ENCODE measurements at places on chromosomes 5 and 9. TPM values are rescaled to one million over a fixed set of nuclear protein-coding genes. Genes with fewer than 3 reads are reported as not detected.

- DNase-seq: peak; percentile 29
These were observed 4.9 kb upstream of the LRRC14B start for GRCh38 chr5:186091-187041.

Gene KCNN2
- 19.0 TPM for total RNA-seq

DNA sequence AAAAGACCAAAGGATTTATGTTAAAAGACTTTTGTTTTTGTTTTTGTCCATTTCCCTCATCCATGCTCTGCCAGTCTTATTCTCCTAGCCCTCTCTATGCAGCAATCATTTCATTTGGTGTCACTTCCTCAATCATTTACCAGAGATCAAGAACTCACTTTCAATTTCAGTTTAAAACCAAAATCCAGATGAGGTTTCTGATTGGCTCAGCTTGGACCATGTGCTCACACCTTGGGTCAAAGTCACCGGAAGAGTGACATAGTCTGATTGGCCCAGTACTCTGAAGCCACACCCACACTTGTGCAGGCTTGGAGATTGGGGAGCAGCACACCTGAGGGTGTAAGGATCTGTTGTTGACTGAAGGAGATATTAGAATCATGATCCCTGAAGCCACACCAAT, 79.6 kb downstream of the TLR4 start:
- DNase-seq: no peak

DNA sequence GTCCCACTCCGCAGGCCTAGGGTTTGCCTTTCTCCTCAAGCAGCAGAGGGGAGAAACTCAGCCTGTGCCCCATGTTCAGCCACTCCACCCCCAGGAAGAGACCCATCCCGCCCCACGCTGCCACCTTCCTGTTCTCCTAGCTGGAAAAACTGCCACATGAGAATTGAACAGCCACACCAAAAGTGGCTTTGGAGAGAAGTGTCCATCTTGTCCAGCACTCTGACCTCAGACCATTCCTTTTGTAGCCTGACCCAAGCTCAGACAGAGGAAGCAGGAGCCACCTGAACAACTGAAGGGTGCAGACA, 8.3 kb upstream of the SLC25A48 start:
- DNase-seq: no peak

- no peak for DNase-seq
These were observed 2.7 kb upstream of the IL12B start for GRCh38 chr5:159332800-159333544.

DNA sequence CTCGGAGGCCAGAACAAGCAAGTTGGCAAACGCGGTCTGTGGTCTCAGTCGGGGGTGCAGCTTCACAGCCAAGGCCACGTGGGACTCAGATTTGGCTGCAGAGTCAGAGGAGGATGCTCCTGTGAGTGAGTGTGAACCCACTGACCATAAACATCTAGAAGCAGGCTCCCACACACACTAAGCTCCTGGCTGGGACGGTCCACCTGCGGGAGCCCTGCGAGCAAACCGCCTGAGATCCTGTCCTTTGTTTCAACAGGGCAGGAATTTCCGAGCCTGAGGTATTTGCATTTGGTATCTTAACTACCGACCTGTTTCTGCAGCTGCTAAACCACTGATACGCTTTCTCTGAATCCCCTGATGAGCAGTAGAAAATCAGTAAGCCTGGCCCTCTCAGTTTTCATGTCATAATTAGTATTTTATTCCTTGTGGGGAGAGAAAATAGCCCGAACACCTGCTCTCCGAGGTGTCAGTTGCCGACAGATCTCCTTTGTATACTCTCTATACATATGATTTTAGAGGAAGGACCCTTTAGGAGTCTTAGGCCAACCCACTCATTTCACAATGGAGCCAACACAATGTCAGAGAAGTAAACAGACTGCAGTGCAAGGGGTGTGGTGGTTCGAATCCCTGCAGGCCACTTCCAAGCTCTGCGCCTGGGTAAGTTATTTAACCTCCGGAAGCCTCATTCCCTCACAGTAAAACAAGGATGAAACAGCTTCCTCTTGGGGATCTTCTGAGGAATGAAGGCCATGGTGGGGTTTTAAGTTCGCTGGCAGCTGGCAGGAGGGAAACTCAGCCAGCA, 40.9 kb upstream of the PWWP2A start:
- DNase-seq: no peak

DNA sequence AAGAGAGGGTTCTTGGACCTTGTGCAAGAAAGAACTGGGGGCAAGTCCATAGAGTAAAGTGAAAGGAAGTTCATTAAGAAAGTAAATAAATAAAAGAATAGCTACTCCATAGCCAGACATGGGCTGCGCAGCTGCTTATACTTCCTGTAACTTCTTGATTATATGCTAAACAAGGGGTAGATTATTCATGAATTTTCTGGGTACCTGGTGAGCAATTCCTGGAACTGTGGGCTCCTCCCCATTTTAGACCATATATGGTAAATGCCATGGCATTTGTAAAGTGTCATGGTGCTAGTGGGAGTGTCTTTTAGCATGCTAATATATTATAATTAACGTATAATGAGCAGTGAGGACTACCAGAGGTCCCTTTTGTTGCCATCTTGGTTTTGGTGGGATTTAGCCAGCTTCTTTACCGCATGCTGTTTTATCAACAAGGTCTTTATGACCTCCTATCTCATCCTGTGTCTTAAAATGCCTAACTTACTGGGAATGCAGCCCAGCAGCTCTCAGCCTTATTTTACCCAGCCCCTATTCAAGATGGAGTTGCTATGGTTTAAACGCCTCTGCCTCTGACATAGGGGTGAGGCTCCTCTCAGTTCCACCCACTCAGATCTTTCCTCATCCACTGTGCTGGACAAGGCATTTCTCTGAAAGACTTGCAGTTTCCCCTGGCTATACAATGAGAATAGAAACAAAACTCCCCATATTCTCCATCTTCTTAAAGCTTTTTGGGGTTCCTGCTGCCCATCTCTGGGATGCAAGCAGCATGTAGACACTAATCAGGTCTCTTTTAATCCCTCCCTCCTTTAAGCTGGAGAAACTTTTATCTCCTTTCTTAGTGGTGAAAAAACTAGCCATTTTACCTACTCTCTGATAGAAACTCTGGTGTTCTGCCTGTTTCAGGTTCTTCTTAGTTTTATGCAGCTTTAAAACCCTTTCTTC, 91.2 kb downstream of the ARRDC3 start:
- no peak for DNase-seq

GRCh38 chr9:134766587-134766986, 114.0 kb upstream of the FCN2 start:
- no peak for DNase-seq

DNA sequence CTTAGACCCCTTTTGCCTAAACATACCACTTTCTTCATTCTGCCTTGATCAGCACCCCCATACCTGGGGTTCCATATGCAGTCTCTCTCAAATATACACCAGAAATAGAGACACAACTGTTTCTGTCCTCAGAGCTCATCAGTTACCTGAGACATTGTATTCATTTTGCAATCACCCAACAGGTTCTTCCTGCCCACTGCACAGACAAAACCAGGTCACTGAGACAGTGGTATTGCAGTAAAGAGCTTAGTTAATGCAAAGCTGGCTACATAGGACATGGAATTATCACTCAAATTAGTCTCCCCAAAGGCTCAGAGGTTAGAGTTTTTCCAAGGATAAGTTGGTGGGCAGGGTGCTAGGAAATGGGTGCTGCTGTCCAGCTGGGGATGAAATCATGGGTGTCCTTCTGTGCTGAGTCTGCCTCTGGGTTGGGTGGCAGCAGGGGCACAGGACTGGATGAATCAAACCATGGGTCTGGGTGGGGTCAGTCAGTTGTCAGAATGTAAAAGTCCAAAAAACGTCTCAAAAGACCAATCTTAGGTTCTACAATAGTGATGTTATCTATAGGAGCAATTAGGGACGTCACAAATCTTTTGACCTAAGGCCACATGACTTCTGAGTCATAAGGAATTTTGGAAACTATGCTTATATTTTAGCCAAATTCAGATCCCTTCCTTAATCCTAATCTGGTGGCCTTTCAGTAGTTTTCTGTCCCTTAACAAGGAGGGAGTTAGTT, 41.0 kb downstream of the KCNV2 start:
- no peak for DNase-seq
